ENCODE measurements at places on chromosomes 4 and X.

GRCh38 chr4:108058685-108059440, 69.2 kb downstream of the HADH start:
- DNase-seq, result no peak

- DNase-seq, result no peak
These were observed 3.9 kb downstream of the ZFP42 start for GRCh38 chr4:187999406-187999932.

DNA sequence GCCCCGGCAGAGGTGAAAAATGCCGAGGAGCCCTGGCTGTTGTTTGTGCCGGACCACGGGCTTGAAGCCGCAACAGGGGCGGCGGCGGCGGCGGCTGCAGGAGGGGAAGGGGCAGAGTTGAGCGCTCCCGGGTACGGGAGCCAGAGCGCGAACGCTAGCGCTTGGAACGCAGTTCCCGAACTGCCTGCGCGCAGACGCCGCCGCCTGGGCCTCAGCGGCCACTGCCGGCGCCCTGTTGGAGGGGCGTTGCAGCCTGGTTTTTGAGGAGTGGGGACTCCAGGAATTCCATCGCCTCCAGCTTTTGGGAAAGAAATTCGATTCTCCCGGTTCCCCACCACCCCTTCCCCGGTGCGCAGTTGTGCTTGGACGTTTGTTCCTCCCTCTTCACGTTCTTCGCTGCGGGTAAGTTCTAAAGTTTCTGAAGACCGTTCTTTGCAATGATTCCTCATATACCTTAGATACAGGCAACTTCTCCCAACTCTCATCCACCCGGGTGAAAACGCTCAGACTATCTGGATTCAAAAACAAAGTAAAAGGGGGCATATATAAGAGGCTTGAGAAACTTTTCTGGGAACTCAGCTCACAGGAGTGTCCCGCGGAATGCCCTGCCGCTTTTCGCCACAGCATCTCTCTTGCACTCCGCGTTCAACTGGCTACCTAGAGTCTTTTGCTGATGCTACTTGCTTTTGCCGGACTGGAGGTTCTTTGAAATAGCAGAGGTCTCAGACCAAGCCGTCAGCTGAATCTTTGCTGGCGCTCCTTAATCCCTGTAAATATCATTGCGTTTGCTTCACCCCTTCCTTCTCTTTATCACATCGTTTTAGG, 1.0 kb downstream of the FAT4 start:
- DNase-seq, result no peak

DNA sequence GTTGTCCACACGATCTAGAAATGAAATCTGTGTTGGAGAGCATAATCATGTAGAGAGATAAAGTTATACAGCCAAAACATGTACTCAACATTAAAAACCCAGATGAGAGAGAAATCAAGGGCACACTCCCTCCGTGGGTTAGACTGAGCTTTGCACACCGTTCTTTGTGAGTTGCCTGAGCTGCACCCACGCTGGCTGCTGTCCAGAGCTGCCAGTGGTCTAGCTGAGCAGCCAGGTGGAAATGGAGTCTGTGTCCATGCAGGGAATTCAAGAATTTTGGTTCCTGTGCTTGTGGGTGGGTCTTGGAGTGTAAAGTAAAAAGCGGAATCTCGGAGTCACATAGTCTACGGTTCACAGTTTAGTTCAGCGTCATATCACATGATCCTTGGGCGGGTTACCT, 84.6 kb downstream of the GPR143 start:
- DNase-seq, result no peak

GRCh38 chrX:13506574-13506973, 62.8 kb upstream of the EGFL6 start:
- peak; percentile 15 for DNase-seq

- DNase-seq, result no peak
These were observed 24.0 kb downstream of the PPEF2 start for GRCh38 chr4:75878246-75878756.

DNA sequence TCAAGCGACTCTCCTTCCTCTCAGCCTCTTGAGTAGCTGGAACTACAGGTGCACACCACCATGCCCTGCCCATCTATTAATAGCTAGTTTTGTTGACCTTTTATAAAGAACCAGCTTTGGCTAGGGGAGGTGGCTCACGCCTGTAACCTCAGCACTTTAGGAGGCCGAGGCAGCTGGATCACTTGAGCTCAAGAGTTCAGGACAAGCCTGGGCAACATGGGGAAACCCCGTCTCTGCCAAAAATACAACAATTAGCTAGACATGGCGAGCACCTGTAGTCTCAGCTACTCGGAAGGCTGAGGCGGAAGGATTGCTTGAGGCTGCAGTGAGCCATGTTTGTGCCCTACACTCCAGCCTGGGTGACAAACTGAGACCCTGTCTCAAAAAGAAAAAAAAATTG, 2.7 kb downstream of the TKTL1 start:
- DNase-seq, result no peak

DNA sequence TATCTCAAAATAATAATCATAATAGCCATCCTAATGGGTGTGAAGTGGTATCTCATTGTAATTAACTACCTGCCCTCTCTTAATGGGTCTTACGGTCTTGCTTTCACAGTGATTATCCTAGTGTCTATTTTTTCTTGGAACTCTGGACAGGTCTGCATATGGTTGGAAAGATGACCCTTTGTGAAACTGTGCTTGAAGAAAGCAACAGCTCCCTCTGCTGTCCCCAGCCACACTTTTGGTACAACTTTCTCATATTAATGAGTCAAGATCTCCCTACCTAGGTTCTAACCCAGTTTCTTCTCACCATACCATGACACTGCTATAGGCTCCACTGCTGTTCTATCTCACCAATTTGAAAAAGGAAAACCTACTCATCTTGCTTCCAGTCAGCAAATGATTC, 2.4 kb downstream of the TFDP3 start:
- no peak for DNase-seq

- DNase-seq, result no peak
These were observed at the start of gene GRIA2 for GRCh38 chr4:157220371-157220881. Gene GRIA2, plus strand, starts transcription at chr4:157220728. Its CDS starts 315 bp downstream, at chr4:157221043.

GRCh38 chrX:149527705-149528104, 13.1 kb upstream of the EOLA1 start:
- DNase-seq, result no peak

DNA sequence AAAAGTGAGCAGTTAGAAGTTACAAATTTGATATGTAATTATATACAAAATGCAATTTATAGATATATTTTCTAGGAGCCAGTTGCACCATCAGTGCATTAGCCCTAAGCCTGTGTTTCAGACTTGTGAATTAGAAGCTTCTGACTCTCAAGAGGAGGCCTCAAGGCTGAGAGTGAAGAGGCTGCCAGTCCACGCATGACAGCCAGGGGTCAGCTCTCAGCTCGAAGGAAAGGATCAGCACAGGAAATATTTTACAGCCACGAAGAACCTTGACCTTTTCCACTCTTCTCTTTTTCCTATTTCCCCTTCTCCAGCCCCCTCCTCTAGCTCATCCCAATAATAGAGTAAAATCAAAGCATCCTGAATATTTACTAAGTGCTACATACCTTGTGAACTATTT, 642.4 kb downstream of the TRIML1 start:
- no peak for DNase-seq

DNA sequence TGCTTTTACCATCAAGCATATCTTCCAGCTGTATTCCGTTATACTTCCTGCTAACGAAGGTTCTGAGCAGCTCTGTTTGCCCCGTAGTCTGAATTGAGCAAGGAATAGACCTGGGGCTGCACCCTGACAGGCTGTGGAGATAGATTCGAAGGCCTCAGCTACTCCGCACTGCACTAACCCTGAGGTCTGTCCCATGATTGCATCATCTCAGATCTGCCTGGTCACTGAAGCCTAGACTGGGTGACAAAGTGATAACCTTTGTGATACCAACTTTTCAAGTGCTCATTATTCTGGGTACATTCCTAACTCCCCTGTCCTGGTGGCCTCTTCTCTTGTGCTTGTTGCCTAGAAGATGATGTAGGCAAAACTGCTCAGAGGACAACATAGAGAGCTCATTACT, 29.9 kb upstream of the PGRMC1 start:
- DNase-seq, result no peak

GRCh38 chr4:22474636-22475310, 41.1 kb downstream of the ADGRA3 start:
- DNase-seq, result no peak

DNA sequence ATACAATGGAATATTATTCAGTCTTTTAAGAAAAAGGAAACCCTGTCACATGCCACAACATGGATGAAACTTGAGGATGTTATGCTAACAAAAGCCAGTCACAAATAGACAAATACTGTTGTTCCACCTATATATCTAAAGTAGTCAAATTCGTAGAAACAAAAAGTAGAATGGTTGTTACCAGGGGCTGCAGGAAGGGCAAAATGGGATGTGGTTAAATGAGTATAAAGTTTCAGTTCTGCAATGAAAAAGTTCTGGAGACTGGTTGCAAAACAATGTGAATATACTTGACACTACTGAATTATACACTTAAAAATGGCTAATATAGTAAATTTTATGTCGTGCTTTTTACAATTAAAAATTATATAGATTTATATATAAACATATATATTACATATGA, 12.2 kb downstream of the SPOCK3 start:
- DNase-seq, result no peak

DNA sequence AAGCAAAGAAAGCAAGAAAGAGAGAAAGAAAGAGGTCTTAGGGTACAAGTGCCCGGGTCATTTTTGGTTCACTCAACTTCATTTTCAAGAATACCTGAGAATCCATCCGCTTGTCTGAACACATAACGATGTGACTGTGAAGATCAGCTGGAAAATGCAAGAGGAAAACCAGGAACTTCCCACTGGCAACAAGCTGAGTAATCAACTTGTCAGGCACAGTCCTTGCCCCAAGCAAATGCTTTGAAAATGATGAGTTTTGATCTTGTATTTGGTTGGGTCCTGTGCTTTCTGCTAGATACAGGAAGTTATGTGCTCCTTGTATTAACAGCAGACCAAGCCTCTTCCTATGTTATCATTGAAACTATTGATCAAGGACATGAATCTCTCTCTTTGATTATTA, 239.1 kb downstream of the ASMT start:
- no peak for DNase-seq

DNA sequence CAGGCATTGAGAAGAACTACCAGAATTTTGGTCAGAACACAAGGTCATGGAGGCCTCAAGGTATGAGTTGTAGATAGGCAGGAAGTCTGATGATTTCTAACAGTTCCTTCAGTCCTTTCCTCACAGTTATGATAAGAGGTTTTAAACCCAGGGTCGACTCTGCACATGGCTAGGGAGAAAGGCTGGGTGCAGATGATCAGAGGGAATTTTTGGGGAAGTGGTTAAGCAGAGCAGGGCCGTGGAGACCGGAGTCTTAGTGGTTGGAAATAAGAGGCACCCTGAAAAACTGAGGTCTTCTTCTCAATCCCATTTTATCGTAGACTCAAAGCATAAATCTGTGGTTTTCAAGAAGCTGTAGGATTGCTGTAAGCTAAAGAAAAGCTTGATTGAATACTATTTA, 118.5 kb upstream of the ANK2 start:
- DNase-seq, result no peak

DNA sequence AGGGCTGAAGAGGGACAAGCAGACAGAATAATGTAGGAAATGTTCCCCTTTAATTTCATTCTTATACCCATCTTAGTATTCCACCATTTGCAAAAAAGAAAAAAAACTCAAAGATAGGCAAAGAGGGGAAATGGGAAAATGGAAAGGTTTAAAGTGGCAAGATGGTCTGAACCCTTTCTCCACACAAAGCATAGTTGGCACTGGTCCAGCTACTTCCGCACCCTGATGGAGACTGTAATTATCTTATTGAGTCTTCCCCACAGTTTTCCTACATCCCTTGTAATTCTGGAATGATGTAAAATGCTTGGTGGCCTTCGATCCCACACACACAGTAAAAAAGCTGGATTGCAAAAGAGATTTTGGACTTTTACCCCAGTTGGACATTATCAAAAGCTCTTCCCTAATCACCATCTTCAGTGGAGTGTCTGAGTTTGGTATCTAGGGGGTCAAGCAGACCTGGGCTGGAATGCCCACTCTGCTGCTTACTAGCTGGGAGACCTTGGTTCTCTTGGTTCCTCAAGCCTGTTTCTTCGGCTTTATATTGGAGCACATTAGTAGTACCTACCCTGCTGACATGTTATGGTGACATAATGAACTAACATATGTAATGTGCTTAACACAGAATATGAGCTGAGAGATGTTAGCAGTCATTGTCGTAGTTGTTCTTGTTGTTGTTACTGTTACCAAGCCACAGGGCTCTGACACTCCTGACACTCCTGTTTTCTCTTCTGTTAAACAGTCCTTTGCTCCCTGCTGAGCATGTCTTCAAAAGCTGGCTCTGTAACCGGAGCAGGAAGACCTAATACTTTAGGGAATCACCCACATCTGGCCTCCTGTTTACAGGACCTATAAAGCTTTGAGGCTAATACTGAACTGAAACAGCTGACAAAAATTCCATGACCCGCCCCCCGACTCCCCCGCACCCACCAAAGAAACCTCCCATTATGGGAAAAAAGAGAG, 4.7 kb downstream of the SRPX2 start:
- no peak for DNase-seq

DNA sequence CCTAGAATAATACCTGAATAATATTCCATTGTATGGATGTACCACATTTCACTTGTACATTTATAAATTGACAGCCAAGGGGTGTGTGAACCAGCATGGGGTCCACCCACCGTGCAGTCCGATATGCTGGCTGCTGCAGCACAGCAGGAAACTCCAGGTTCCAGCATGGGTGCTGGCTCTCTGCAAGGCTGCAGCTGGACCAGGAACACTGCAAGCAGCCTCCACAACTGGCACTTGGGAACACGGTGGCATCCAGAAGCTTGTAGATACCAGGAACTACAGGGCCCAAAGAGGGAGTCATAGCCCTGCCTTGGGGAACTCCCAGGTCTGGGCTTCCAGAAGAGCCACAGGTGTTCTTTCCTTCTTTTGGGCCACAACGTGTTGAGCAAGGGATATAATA, 91.2 kb downstream of the NXF2 start:
- no peak for DNase-seq

DNA sequence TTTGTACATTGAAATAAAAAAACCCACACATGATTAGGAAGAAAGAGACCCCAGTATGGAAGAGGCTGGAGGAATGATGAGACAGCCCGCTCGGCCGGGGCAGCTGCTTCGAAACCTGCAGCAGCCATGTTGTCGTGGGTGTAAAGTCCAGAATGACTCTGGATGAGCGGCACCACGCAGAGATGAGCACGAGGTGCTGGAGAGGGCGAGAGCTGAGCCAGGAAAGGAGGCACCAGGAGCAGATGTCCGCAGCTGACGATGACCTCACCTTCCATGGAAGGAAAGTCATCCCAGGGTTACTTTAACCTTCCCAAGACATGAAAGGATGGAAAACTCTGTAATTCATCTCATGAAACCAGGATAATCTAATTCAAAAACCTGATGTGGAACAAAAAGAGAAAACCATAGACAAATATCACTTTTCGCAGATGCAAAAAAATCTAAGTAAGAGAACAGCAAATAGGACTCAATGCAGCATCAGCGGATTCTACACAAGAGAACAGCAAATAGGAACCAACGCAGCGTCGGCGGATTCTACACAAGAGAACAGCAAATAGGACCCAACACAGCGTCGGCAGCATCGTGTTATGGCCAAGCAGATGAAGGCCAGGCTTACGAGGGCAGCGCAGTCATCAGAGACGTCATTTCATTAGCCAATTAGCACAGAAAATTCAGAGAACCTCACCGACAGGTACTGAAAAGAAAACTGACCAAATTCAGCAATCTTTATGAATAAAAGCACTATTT, 25.9 kb upstream of the SPON2 start:
- DNase-seq, result no peak
